ENCODE measurements at places on chromosomes 7 and 10. TPM values are rescaled to one million over a fixed set of nuclear protein-coding genes. Genes with fewer than 3 reads are reported as not detected.

LRRC18 gene
- 0.07 TPM for polyA plus RNA-seq

SORCS1 gene
- 1.1 TPM for polyA plus RNA-seq

DNA sequence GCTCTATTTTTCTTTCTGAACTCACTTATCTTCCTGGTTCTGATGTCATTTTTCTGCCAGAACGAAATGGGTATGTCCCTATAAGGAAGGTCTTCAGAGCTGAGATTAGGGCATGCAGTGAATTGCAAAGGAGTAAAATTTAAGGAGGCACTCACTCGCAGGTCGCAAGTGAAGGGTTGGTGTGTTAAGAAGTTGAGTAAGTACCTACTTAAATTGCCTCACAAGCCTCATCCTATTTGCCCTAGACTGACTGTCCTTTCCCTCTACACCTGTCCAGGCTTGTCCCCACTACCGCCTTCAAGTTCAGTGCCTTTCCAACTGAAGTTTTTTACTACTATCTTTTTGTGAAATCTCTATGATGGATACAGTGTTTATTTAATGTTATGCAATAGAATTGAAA lies 191.5 kb downstream of the AHR start:
- no peak for DNase-seq

DNA sequence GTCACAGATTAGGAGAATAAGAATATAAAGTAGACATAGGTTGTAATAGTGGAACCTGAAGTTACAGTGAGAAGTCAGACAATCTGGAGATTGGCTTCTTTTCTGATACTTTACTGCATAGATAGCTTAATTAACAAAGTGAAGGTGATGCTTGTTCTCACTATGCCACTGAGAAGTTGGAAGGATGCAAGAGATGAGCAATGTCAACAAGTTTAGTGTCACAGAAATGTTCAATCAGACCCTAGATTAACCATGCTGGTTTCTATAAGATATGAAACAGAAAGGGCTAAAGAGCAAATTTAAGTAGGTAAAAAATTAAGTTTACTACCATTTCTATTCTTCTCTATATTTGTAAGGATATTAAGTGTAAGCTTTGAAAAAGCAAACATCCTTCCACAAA lies 838.6 kb upstream of the SORCS1 start:
- no peak for DNase-seq

GRCh38 chr10:68957654-68958053 lies 1.7 kb downstream of the DDX21 start:
- DNase-seq, result no peak

- DNase-seq, result no peak
Measured at GRCh38 chr7:7114575-7115291, 67.6 kb upstream of the C1GALT1 start.
